Psoas muscle (tissue), 8 donors: ENCODE measurements at places on chromosomes 1 and 21.

GRCh38 chr1:116853680-116854402, 55.9 kb upstream of the PTGFRN start:
- no peak for DNase-seq

DNA sequence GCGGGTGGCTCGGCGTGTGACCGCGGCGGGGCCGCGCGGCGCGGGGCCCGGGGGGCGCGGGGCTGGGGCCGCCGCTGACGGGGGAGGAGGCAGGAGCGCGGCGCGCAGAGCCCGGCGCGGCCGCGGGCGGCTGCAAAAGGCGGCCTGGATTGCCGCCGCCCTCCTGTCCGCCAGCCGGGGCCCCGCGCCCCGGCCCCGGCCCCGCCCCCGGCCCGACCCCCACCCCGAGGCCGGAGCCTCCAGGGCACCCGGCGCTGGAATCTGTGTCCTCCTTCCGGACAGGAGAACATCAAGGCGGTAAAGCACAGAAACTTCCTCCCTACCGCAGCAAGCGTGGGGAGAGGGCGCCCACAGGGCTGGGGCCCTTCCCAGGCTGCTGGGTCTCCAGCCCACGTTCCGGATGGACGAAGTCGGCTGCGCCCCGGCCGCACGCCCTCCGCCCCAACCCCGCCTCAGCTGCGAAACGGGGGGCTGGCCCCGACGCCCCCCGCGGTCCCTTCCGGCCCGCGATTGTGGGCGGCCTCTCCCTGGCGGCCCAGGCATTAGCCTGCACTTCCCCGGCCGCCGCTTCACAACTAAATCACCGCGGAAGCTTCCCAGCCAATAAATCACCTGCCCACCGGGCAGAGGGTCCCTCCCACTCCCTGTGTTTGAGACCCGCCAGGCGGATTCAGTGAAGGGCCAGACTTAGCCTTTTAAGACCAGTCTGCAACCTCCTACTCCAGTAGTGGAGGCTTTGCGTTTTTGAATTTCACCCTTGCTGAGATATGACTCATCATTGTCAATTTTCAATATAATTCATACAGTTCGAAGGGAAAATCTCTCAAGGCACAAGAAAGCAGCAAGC, 106.0 kb downstream of the SLC45A1 start:
- DNase-seq: peak; percentile 55

- no peak for DNase-seq
These were observed 183.7 kb upstream of the FAM78B start for GRCh38 chr1:166350490-166350889.

DNA sequence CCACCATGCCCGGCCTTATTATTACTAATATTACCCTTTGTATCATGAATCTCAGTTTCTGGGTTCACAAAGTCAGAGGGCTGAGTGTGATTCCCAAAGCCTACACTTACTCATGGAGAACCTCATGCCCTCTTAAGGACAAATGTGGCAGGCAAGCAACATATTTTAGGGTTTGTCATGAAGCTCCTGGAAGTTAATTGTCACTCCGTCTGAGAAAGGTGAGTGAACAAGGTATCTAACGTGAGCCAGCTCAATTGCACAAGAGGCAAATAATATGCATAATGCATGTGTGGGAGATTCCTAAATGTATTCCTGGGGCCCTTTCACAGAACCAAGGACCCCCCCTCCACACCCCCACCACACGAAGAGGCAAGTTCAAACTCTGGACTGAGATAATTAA, 10.1 kb upstream of the TIAM1 start:
- no peak for DNase-seq

- no peak for DNase-seq
These were observed 35.8 kb upstream of the ETV3 start for GRCh38 chr1:157173900-157174410.

DNA sequence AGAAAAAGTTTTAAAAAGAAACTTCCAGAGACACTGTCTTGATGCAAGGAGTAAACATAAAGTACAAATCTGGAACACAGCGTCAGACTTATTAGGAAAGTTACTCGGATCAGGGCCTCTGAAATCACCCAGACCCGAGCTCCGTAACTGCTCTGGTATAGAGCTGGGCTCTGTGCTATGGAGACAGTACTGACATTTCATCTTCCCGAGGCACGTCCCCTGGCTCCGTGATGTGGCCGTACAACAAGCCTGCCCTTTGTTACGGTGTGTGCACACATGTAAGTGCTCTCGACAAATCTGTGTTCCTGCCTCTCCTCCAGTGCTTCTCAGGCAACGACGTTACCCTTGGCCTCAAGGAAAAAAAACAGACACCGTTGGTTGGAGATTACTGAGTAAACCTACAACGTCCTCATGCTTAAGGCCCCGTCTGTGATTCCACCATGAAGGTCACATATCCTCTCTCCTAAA, 107.0 kb upstream of the IRF2BP2 start:
- DNase-seq: no peak

- no peak for DNase-seq
These were observed 20.8 kb upstream of the EFNA1 start for GRCh38 chr1:155106862-155107261.

- no peak for DNase-seq
These were observed 7.6 kb downstream of the SIM2 start for GRCh38 chr21:36706482-36706852.

- peak; percentile 20 for DNase-seq
These were observed 37.4 kb upstream of the DMBX1 start for GRCh38 chr1:46451948-46452930.

DNA sequence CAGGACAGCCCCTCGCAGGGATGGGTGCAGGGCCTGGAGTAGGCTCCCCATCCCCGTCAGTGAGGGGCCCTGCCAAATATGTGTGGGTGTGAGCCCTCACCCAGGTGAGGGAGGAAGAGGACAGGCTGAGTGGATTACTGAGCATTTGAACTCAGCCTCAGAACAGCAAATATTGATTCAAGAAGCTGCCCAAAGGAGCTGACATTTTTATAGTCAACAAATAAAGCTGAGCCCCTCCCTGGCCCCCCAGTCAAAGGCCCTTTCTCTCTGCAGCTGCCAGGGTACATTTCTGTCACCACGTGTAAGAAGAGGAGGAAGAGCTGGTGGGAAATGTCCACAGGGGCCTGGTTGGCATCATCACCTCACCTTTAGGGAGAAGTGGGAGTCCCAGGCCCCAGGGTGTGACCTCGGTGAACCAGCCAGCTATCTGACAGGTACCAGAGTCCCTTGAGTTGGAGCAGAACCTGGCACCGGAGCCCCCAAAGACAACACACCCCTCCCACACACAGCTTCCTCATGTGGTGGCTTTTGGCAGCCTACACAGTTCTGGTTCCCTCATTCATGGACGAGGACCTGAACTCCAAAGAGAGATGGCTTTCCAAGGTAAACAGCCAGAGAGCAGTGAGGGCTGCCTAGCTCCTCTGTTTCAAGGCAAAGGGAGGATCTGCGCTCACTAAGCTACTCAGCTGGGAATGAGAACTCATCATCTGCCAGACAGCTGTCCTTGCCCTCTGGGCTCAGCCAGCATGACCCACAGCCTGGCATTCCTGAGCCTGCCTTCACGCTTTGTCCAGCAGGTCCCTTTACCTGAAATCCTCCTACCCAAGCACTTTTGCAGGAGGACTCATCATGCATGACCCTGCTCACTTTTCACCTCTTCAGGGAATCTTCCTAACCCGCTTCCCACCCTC, 43.0 kb upstream of the TENT5C start:
- no peak for DNase-seq

DNA sequence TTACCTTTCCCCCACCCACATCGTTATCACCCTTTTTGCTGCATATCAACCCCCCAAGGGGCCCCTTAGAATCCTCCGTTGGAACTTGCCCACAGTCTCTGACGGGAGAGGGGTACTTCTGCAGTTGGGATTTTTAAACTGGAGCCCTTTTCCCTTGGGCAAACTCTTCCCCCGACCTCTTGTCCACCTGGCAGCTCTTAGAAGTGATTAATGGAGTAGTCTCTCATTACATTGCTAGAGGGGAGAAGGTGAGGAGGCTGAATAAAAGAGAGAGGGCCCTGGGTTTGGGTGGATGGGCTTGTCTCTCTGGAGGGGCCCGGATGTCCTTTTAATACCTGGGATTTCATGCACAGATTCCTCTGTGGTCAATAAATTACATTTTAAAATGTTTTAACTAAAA, 27.2 kb upstream of the TSPAN2 start:
- no peak for DNase-seq

- DNase-seq: no peak
These were observed 305.5 kb downstream of the NFIA start for GRCh38 chr1:61387829-61388228.

DNA sequence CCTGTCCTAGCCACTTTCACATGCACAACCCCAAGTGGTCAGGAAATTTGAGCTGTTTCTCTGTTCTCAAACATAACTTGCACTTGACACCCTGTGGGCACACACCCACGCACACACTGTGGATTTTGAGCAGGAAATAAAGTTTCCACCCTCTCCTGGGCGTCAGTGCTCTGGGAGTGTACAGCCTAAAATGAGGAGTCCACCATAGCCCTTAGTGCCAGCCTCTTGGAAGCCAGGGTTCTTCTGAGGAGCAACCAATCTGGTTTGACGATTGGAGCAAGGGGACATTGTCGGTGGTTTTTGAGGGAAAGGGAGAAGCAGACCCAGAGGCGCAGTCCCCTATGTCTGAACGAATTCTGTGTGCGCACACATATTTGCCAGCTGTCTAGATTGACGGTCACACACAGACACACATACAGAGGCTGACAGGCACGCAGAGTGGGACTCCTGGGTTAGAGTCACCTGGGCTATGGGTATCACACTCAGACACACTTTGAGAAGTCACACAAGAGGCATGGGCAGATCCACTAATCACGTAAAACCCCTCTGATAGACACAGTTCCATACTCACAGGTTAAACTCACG, 2.7 kb downstream of the DMBX1 start:
- no peak for DNase-seq

DNA sequence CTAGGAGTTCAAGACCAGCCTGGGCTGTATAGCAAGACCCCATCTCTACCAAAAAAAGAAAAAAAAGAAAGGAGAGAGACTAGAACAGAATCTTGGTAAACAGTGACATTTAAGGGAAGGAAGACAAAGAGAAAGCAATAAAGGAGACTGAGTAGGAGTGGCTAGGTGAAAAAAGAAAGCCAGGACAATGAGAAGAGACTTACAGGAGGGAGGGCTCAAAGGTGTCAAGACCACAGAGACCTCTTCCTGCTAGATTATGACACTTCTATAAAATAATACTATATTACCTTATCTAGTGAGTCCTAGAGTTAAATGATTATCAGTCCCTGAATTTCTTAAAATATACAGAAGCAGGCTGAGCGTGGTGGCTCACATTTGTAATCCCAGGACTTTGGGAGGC, 10.1 kb upstream of the EPRS1 start:
- no peak for DNase-seq

GRCh38 chr21:35207322-35207721, 158.2 kb upstream of the RUNX1 start:
- DNase-seq: peak; percentile 46

DNA sequence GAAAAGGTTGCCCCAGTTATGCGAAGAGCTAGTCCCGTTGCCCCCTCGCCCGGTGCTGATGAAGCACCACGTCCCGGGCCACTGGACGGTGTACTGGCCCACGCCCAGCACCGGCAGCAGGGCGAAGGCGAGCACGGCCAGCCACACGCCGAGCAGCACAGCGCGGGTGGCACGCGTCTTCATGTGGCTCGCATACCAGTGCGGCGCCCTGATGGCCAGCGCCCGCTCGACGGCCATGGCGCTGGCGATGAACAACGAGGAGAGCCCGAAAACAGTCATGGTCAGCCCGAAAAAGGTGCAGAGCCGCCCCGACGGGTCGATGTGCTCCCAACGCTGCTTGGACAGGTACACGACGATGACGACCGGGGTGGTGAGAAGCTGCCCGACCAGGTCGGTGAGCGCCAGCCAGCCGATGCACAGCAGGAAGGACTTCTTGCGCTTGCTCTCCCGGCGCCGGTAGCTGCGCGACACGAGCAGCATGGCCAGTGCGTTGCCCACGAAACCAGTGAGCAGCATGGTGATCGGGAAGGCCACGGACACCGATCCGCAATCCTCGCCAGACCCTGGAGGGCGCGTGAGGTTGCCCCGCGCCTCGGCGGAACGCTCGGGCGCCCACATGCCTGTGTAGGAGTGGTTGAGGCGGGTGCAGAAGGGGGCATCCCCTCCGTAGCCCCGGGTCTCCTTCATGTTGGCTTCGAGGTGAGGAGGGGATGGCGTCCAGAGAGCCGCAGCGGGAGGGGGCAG, 553 bp downstream of the PTGER3 start:
- DNase-seq: peak; percentile 54

- DNase-seq: no peak
These were observed 10.9 kb upstream of the AURKAIP1 start for GRCh38 chr1:1385931-1386330.

- no peak for DNase-seq
These were observed 6.8 kb downstream of the HCRTR1 start for GRCh38 chr1:31624309-31624708.

GRCh38 chr1:58437623-58438022, 108.9 kb downstream of the OMA1 start:
- no peak for DNase-seq

DNA sequence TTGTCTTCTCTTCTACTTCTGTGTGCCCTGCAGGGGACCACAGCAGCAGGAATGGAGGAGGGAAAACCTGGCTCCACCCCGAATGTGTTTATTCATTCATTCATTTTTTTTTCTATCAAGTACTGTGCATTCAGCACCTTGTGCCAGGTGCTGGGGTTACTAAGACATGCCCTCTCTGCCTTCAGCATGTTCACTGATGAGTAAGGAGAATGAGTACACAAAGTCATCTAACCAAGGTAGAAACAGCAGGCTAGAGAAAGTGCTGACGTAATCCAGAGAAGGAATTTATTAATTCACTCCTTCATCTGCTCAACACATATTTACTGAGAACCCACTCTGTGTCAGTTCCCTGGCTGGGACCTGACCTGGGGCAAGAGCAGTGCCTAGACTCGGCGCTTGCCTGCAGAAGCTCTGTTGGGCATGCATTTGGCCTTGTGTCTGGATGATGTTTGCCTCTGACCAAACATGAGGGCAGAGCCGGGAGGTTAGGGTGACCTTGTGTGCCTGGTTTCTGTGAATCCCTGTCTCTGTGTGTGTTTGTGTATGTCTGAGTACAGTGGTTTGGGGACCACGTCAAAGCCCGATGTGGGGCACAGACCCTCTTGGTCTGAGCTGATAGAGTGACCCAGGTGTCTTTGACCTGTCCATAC, 3.3 kb upstream of the MYOG start:
- DNase-seq: no peak

- DNase-seq: no peak
These were observed 71.6 kb upstream of the RGS18 start for GRCh38 chr1:192086644-192087043.

DNA sequence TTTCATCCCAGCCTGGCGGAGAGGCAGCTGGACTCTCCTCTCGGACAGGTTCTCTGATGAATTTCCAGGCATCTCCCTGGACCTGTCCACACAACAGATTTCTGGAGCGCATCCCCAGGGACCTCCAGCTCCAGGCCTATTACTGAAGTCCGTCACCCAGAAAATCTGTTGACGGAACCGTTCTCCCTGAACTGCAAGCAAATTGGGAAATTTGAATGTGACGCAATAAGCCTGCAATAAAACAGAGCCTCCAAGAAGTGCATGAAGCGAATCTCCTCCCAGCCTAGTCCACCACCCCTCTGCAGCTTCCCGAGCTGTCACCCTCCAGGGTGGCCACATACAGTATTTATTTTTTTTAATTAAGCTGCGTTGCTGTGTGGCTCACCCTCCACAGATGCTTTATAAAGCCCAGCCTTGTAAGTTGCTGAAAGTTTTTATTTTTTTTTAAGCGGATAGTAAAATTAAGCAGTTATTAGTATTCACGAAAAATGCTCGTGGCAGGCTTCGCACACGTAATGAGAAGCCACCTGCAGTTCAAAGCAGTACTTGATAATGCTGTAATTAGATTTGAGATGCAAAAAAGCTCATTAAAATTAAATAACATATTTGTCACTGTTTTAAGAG, 173.3 kb downstream of the CAMTA1 start:
- no peak for DNase-seq
